Large intestine (tissue), 12 donors: ENCODE measurements at places on chromosomes 4 and X. TPM values are rescaled to one million over a fixed set of nuclear protein-coding genes. Genes with fewer than 3 reads are reported as not detected.

The PPP1R2C gene
- polyA plus RNA-seq, result not detected

GRCh38 chr4:8274765-8275547 is 5.4 kb downstream of the HTRA3 start:
- peak; percentile 66 for DNase-seq

The EGFL6 gene
- 7.3 TPM for polyA plus RNA-seq

GRCh38 chr4:130395871-130396270 is 1299.9 kb downstream of the C4orf33 start:
- no peak for DNase-seq

DNA sequence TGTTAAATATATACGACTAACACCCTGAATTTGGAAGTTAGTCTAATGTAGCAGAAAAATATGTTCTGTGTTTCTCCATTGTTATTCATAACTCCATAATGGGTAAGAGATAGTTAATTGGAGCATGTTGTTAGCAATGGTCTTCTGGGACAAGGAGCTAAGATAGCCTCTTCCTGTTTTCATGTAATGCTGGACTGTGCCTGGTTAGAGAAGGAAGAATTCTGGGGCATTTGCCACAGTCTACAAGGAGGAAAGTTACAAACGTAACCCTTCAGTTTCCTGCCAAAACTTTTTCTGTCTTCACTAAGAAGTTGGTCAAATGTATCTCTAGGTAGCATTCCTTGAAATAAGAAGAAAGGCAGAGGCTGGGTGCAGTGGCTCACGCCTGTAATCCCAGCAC is 5.8 kb downstream of the PRDX4 start:
- no peak for DNase-seq

GRCh38 chrX:2811271-2811670 is 17.5 kb upstream of the GYG2 start:
- no peak for DNase-seq

The IGBP1 gene
- polyA plus RNA-seq, result 141 TPM

The NCAPG gene
- 11.3 TPM for polyA plus RNA-seq

DNA sequence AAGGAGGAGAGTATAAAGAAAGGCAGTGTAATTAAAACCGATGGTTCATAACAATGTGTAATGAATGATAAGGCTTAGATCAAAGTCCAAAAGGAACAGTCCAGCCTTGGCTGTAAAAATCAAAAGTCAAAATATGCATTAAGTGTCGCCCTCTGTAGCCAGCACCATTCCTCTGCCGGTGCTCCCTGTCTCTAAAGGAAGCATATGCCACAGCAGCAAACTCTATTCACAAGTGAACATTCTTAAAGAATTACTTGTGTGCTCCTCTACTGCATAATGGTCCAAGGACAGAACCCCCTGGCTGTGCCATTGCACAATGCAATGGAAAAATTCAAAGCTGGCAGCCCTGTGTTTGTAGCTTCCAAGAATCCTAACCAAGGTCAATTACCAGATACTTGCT is 16.3 kb upstream of the MBNL3 start:
- no peak for DNase-seq

- DNase-seq, result no peak
Observed at GRCh38 chr4:7908668-7909067, 31.0 kb downstream of the AFAP1 start.

GRCh38 chr4:8016527-8016926 is 76.9 kb upstream of the AFAP1 start:
- DNase-seq, result no peak

- no peak for DNase-seq
Observed at GRCh38 chrX:13649838-13650237, 3.1 kb upstream of the TCEANC start.

The CT55 gene
- polyA plus RNA-seq, result 0.06 TPM

DNA sequence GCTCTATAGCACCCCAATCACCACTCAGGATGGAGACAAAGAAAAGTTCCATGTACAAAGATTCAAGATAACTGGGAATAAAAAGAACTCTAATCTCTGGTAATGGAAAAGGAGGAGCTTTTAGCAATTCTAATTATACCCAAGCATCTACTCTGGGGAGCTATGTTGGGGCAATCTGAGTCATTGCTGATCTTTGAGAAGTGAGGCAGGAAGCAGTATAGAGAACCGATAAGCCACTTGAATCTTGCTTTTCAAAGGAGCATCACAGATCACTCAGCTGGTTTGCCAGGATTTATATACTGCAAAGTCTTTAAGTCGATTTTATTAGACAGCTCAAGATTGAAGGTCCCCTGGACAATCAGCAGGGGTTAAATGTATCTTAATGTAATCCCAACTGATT is 220.0 kb downstream of the ENOX2 start:
- no peak for DNase-seq

The TMEM128 gene
- 32.3 TPM for polyA plus RNA-seq

DNA sequence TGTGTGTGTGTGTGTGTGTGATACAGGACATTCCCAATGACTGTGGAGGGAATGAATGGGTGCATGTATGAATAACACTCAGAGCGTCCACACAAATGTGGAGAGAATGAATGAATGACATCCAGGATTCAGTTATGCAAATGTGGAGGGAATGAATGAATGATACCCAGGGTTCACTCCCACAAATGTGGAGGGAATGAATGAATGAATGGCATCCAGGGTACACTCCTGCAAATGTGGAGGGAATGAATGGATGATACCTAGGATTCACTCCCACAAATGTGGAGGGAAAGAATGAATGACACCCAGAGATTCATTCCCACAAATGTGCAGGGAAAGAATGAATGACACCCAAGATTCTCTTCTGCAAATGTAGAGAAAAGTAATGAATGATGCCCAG is 36.0 kb upstream of the ASMTL start:
- DNase-seq, result no peak

The ZNF732 gene
- 0.85 TPM for polyA plus RNA-seq

The REELD1 gene
- 0.45 TPM for polyA plus RNA-seq

GRCh38 chrX:118883994-118884393 is 60.4 kb downstream of the ZCCHC12 start:
- no peak for DNase-seq

The CLIC2 gene
- polyA plus RNA-seq, result 6.0 TPM
